ENCODE measurements at places on chromosomes 3 and 15.

DNA sequence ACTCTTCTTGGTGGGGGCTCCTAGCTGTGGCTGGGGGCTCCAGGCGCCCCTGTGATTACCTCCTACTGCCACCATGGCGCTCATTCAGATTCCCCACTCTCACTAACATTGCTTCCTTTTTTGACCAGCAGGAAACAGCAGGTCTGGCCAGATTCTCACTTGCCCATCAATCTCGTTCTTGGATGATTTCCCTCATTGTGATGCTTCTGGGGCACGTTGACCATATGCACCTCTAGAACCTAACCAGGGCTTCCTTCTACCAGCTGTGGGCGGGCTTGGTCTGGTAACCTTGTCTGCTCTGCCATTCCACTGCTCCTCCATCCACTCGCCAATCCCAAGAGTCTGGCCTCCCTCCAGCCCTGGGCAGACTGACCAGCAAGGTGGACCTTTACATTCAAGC lies 35.9 kb upstream of the PTPN23 start:
- DNase-seq = no peak

DNA sequence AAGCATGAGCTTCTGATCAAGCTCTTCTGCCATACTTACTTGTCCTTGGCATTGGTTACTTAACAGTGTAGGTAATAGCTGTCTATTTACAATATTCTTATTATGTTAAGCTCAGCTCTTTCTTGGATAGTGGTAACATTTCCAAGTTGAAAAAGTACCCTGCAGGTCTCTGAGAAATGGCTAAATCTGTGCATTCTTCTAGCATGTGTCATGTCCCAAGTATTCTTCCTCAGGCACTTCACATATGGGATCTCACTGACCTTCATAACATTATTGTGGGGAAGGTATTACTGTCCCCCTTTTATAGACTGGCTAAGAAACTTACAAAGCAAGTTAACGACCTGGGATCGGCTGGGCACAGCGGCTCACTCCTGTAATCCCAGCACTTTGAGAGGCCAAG lies 236.1 kb downstream of the RORA start:
- DNase-seq = no peak

GRCh38 chr3:123331006-123331405 lies 117.9 kb downstream of the ADCY5 start:
- DNase-seq = no peak

DNA sequence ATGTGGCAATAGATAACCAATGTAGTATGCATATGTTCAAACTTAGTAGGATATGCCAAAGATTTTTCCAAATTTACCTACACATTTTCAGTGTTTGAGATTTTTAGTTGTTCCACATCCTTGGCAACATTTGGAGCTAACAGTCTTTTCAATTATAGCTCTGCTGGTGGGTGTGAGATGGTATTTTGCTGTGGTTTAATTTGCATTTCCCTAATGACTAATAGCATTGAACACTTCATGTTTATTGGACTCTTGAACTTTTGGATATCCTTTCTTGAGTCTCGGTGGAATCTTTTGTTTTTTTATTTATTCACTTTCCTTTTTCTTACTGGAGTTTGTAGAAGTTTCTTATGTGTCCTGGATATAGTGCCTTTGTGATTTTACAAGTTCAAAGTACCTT lies 11.0 kb upstream of the ILDR1 start:
- DNase-seq = no peak

DNA sequence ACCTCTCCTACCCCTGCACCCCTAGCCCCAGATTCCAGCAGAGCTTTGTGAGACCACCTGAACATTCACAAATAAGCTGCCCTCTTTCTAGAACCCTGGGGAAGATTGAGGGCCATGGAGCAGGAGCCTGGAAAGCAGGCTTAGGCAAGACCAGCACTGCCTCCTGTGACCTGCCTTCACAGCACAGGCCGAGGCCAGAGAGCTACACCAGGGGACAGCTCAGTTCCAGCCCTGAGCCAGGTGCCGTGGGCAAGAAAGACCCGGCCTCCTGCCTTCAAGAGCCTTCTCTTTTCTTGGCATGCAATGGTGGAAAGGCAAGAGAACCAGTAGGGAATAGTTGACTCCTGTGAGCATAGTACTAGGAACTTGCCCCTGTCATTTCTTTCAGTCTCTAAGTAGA lies 48.1 kb downstream of the SLC6A6 start:
- no peak for DNase-seq

DNA sequence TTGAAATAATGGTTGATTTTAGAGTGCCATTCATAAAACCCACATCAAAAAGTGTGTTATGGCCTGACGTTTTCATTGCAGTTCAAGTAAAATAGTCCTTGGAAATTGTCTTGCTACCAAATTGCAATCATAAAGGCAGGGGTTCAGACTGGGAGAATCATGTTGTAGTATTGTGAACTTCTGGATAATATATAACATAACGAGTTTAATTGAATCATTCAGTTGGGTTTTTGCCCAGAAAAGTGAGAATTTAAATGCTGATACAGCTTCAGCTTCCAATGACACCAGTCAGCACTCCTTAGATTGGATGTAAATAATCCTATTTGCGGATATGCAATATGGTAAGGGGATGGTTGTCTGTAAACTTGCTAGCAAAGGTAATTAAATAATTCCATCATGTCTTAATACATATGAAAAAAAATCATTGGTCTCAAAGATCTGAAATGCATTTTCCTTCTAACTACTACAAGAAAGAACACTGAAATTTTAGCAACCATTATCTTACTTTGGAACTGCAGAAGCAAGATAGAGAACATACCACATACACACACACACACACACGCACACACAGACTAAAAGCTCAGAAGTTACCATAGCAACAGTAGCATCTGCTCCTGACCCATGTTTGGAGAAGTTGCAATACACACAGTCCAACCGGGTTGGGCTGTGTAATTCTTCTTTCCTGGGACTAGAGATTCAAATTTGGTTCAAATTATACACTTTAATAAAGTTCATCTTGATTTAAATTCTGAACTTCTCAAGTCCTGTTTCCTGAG lies 686.2 kb upstream of the NR2F2 start:
- DNase-seq = no peak

GRCh38 chr3:162443376-162443775 lies 946.8 kb downstream of the OTOL1 start:
- no peak for DNase-seq

DNA sequence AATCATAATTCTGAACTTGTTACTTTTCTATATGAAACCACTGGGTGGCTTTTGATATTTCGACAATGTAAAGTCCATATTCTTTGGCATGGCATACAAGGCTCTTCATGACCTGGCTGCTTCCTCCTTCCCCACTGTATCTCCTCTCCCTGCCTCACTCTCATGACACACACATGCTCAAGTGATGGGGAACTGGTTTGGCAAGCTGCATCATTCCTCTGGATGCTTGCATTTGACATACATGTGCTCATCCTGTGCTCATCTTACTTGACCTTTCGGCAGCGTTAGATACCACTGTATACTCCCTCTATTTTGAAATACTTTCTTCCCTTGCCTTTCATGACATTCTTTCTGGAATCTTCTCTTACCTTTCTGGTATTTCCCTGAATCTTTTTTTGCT lies 51.8 kb upstream of the ZDHHC23 start:
- no peak for DNase-seq

DNA sequence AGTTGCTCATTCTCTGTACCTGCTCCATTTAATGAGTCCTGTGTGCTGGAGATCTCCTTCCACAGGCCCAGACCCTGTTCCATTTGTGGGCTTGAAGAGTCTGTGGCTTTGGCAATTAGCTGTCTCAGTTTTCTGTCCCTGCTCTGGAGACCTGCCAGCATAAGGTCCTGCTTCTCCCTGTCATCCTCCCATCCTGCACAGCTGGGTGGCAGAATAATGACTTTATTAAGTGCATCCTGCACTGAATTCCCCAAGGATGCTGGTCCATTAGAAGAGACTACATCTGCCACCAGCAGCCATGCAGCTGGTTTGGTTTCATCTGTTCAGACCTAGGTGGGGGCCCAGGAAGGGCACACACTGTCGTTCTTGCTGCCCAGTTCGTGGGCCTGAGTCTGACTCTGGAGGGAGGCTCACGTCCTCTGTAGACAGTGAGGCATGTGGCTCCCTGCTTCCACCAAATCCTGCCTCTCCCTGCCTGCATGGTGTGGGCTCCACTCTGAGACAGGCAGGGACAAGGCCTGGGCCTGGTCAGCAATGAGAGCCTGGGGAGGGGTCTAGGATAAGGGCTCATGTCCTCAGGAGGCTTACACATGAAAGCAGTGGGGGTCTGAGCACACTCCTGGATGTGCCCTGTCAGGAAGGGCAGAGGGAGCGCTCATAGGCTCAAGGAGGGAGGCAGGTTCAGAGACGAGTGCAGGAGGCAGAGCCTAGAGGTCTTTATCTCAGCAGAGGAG lies 78.4 kb upstream of the PRR23E start:
- DNase-seq = no peak

- DNase-seq = no peak
These were observed 844.9 kb upstream of the ALCAM start for GRCh38 chr3:104521606-104522336.

- no peak for DNase-seq
These were observed 5.1 kb downstream of the GP9 start for GRCh38 chr3:129065720-129066073.

- no peak for DNase-seq
These were observed 28.3 kb downstream of the CAPN3 start for GRCh38 chr15:42387603-42388002.

- no peak for DNase-seq
These were observed 10.6 kb upstream of the POU1F1 start for GRCh38 chr3:87287011-87287410.

- no peak for DNase-seq
These were observed 581.3 kb downstream of the UNC13C start for GRCh38 chr15:54559405-54560069.

- DNase-seq = no peak
These were observed 7.3 kb downstream of the ADAMTS17 start for GRCh38 chr15:100334456-100334855.

DNA sequence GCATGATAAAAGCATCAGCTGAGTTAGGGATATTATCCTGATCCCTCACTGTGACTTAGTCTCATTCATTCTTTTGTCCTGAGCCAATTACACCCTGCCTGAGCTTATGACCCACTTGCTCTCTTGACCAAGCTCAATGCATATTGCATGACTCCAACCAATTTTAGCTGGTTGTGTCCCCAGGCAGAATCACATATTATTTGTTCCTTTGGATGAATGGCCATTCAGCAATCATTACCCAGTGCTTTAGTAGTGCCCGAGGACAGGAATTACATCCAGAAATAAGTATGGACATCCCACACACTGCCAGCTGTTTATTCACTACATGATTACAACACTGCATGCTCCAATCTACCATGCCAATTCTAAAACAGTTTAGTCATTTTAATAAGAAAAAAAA lies 322.5 kb downstream of the ZBBX start:
- no peak for DNase-seq

DNA sequence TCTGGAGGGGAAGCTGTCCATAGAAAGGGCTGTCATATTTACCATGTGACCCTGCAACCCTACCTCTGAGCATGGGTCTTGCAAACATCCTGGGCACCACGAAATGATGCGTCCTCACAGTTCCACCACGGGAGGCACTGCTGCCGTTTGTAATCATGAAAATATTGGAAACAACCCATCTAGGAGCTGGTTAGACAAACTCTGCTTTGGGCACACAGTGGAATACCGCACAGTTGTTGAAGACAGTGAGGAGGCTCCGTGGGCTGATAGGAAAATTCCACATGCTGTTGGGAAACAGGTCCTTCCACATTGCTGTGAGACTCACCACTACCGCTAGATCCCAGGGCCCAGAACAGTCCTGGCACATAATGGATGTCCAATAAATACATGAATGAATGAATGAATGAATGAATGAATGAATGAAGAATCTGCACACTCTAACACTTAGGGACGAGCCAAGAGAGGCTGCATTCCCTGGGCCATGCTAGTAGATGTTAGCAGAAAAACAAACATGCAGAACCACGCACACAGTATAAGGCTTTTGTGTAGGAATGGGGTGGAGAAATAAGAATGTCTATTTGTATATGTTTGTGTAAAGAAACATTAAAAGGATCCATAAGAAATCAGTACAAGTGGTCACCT lies 40.6 kb downstream of the TPRA1 start:
- no peak for DNase-seq
